Choroid plexus epithelial cell (primary cell): ENCODE measurements at places on chromosomes 6 and 20.

- peak; percentile 98 for DNase-seq
These were observed 21.8 kb downstream of the FAM209B start for GRCh38 chr20:56554869-56555268.

- DNase-seq = no peak
These were observed 29.1 kb upstream of the TULP1 start for GRCh38 chr6:35541836-35542235.

DNA sequence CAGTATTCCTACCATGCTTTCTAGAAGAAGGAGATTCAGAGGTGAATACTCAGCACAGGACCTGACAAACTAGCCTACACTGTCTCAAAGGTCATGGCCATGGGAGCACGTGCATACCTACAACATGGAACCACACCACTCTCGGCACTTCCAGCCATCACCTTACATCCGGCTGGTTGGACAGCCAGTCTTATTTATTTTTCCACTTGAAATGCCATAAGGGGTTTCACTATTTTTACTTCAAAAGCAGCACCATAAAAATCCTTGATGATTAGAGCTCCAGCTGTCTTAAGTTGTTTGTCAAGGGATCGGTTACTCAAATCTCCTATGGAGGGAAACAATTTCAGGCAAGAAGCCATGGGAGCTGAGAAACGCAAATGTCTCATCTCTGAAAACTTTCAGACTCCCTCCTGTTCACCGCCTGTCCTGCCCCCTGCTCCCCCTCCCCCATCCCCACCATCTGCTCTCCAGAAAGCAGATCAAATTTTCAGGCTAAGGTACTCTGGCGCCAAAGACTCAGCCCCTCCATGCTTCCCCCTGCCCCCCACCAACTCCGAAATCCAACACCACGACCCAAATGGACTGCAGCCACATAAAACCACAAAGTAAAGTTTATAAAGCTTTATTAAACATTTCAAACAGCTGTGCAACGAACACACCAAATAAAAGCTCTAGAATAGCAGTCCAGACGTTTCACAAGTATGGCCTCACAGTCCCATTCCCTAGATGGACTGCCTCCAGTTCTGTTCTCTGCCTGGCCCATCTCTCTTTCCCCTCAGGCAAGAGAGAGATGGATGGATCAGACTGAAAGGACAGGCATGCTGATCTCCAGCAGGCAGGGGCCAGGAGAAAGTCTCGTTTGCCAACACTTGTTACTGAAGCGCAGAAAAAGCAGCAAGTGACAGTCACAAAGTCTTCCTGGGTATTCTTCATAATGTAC is 4.0 kb upstream of the NNAT start:
- DNase-seq = peak; percentile 83

GRCh38 chr6:38603966-38604365 is 35.8 kb downstream of the BTBD9 start:
- peak; percentile 77 for DNase-seq

DNA sequence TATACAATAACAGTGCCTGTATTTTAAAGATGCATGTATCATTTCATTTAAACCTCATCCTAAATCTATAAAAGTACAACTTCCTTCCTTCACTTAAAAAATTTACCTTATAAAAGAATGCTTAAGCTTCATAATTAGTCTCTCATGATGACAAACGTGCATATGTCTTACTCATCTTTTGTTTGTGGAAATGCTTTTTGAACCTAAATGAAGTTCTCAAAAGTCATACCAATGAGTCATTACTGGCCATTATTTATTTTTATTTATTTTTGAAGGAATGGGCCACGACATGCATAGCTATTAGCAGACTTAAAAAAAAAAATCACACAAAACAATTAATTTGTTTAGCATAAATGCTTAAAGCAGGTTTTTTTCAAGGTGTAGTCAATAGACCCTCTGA is 3.7 kb downstream of the TFB1M start:
- peak; percentile 43 for DNase-seq

DNA sequence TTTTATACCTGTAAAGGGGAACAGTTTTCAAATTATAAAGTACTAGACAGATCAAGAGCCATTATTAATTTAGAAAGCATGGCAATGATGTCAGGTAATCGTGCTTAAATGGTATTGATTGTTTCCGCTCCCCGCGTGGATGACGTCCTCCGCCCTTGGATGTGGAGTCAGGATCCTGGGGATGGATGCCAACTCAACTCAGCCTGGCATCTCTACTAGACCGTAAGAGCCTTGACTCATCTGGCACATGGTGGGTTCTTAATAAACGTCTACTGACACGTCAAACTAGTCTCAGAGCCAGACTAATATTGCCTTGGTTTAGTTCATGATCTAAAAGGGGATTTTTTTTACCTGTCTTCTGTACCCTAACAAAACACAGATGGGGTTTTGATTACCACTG is 80.2 kb downstream of the LRFN2 start:
- no peak for DNase-seq

DNA sequence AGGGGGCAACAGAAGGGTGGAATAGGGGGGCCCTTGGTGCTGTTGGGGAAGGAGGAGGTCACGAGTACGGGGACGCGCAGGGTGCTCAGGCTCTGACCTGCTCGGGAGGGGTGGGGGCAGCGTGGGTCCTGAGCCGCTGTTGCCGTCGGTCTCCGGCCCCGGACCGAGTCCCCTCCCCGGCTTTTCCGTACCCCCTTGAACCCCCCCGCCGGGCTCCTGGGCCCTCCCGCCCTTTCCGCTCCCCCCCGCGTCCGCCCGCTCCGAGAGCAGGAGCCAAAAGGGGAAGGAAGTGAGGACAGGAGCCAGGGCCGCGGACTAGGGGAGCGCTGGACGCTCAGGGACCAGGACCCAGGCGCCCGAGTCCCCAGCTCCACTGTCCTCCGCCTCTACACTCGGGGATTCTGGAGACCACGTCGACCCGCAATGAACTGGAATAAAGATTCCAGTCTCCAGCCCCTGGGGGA is at the start of gene RGL2:
RGL2 (minus strand) TSS at position 170 of the 464 bp plus-strand sequence. CDS start 332 bp downstream, outside the sequence.
- DNase-seq = peak; percentile 55

DNA sequence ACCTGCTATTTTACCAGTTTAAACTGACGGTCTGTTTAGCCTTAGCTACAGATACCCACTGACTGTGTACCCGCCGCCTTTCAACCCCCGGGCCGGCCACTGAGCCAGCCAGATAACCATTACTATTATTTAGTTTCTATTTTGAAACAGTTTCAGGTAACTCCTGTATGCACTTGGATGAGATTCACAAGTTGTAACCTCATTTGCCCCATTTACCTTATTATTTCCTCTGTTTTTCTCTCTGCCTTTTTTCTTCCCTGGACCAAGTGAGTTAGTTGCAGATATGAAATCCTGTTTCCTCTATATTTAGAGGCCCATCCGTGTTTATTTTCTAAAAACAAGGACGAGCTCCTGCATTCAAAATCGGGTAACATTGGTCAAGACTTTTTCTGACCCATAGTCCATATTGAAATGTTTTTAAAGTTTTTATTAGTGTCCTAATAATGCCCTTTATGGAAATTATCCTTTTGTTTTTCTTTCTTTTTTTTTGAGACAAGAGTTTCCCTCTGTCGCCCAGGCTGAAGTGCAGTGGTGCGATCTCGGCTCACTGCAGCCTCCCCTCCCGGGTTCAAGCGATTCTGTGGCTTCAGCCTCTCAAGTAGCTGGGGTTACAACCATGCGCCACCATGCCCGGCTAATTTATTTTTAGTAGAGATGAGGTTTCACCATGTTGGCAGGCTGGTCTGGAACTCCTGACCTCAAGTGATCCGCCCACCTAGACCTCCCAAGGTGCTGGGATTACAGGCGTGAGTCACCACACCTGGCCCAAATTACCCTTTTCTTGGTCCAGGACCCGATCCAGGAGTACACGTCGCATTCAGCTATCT is 767 bp downstream of the AP5S1 start:
- no peak for DNase-seq

DNA sequence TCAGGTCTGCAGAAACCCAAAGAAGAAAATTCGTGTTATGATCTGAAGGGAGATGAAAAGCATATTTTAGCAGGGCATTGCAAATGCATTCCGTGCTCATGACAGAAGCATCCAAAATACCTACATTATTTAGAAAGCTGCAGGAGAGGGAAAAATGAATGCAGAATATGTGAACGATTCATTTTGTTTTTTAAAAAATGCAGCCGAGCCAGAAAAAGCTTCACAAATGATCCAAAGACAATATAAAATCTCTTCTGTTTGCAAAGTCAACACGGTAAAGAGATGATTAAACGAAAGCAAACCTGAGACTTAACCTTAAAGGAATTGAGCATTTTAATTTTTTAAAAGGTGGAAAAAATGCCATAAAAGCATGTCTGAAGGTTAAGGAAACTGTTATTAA is 136.1 kb upstream of the SULF2 start:
- peak; percentile 15 for DNase-seq

DNA sequence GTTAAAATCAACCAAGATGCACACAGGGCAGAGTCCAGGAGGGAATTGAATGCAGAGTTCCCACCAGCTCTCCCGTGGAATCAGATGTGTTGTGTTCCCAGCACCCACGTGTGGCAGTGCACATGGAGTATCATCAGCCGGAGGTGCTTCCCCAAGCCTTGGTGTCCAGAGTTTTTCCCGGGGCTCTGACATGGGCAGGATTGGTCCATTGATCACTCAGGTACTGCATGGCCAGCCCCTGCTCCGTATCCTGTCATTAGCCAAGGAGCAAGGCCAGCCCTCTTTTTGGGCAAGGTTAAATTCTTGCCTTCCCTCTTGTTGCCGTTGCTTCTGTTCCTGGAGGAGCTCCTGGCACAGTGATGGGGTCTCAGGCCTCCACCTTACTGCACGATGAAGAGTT is 28.6 kb upstream of the SLC22A1 start:
- DNase-seq = no peak

DNA sequence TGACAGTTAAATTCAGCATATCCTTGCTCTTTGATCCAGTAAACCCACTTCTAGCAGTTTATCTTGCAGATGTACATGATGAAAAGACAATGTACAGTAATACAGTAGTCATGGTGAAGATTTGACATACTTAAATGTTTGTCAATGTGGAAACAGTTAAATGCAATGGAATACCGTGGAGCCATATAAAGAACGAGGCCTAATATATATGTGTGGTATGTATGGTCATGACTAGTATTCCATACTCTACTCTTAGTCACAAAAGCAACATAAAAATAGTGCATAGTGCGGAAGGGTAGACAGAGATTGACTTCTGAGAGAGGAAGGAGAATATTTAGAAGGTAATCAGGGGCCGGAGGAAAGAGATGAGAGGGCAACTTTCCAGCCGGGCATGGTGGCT is 70.7 kb upstream of the ARMC2 start:
- DNase-seq = no peak

DNA sequence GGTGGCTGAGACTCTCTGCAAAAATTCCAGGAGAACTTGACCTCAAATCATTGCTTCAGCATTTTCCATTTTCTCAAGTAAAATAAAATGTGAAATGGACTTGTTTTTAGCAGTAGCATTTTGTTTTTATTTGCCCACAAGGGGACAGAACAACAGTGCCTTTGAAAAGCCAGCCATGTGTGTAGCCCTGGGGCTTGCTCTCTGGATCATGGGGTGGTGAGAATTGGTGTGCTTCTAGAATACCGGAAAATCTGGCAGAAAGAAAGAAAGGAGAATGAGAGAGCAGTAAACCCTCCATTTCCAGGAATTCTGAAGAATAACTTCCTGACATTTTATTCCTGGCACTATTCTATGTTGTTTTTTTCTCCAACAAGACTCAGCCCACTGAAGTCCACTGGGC is 254.7 kb upstream of the MOCS1 start:
- no peak for DNase-seq

DNA sequence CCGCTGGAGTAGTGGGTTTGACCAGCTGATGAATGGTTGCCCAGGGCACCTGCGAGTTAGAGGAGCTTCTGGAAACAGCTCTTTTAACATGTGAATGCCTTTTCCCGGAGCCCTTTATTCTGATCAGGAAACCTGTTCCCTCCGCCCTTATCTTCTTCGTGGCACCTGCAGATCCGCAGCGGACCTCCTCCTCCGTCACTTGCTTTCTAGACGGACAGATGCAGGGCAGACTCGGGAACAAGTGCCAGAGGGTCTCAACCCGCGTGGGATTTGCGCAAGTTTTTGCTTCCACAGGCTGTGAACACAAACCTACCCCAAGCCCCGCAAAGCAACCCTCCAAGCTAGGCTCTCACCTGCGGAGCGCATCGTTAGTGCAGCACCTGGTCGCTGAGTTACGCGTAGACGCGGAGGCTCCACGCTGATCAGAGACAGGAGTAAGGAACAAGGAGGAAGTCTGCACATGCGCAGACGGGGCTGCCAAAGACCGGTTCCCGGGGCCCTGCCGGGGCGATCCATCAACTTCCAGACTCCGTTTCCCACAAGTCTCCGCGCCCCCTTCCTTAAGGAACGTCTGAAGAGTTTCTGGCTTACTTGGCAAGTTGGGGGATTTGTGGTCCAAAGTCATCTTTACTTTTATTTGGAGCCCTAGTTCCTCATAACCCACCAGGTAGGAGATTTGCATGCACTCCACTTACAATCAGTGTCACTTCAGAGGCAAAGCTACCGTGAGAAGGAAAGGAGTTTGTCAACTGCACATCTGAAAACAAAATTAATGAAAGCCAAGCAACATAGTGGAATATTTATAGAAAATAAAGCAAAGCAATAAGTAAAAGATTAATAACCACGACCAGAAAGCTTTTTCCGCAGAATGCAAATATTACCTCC is 52.7 kb upstream of the ELMO2 start:
- DNase-seq = peak; percentile 1

DNA sequence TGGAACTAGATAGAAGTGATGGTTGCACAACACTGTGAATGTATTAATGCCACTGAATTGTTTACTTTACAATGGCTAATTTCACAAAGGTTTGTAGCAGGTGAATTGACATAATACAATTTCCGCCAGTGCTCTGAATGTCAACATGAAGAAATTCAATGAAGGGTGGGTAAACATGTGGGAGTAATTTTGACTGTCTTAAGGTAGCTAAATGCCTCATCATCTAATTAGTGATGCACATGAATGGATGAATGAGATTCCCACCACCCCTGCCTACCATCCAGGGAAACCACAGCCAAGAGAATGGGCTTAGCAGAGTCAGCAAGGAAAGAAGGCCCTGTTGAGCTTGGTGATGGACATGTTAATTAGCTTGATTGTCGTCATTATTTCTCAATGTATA is 275.3 kb downstream of the ALDH8A1 start:
- DNase-seq = no peak

DNA sequence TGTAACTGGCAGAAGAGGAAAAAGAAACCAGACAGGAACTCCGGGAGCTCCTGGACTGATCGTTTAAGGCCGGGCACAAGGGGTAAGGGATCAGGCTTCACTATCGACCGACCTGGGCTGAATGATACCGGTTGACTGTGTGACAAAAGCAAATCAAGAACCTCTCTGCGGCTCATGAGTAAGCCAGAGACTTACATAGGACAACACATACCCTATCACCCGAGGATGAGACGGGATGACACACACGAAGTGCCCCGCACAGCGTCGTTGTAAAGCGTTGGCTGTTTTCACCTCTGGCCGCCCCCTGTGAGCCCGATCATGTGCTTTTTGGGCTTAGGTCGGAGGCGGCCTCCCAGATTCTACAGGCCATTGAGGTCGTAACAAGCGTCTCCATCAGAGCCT is 695 bp upstream of the TGIF2 start:
- peak; percentile 35 for DNase-seq

- peak; percentile 68 for DNase-seq
These were observed 178.7 kb downstream of the TAF4 start for GRCh38 chr20:61886721-61887595.
